ENCODE measurements at places on chromosomes 6 and 20.

DNA sequence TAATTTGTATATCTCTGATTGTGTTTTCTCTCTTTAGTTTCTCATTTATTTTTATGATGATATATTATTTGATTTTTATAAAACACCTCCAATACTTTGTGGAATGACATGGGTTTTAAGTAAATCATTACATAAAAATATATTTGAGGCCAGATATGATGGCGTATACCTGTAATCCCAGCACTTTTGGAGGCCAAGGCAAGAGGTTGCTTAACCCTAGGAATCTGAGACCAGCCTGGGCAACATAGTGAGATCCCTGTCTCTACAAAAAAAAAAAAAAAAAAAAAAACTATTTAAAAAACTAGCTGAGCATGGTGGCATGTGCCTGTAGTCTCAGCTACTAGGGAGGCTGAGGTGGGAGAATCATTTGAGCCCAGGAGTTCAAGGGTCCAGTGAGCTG, 87.3 kb downstream of the BMP6 start:
- DNase-seq, result no peak

DNA sequence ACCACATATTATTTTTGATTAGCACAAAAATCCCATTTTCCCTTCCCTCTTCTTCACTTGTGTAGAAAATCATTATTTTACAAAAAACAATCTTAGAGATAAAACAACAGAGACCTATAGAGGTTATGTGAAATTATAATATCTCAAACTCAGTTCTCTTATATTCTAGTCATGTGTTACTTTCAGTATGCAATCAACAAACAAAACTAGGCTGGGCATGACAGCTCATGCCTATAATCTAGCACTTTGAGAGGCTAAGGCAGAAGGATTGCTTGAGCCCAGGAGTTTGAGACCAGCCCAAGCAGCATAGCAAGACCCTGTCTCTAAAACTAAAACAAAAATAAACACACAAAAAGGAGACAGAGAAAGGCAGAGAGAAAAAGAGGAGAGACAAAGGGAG, 211.4 kb upstream of the SGK1 start:
- no peak for DNase-seq

GRCh38 chr6:54366667-54367327, 58.6 kb downstream of the TINAG start:
- DNase-seq, result no peak

DNA sequence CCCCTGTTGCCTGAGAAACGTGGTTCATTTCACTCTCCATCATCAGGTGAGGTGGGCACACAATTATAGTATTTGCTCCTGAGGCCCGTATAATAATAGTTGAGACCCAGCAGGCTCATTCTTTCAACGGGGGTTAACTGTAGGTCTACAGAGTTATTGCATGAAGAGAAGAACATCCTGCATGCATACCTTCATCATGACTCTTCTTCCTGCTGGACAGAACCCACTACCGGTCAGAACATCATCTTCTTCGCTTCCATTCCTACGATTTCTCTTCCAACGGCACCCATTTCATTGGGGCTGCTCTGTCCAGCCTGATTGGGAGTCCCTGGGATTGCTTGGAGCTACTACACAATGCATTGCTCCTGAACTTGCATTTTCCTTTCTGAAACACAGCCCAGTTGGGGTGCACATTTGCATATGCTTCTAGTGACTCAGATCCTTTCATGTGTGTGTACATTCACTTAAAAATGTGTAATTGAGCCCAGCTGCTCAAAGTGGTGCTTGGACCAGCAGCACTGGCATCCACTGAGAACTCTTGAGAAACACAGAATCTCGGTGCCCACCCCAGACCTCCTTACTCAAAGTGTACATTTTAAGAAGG, 57.4 kb downstream of the SLC24A3 start:
- DNase-seq, result no peak

DNA sequence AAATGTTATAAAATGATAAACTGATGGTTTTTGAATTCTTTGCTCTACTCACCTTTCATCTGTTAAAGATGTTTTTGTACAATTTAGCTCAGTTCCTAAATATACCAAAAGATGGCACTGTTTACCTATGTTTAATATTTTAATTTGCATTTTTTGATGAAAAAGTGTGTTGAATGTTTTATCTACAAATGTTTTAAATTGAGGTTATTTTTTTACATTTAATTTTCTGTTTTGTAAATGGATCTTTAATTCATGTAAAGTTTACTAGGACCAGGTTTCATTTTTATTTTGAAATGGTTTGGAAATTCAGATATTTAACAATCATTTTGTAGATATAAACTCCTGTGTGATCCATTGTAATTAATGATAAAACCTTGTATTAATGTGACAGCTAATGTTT, 30.0 kb downstream of the CDKAL1 start:
- DNase-seq, result no peak

- no peak for DNase-seq
Observed at GRCh38 chr20:8082989-8083388, 49.1 kb upstream of the PLCB1 start.

GRCh38 chr20:25509084-25509483, 76.2 kb downstream of the NINL start:
- DNase-seq, result no peak

Data from CD4-positive, alpha-beta T cell treated with Interleukin-1 beta for 1 hour (primary cell).